ENCODE measurements at places on chromosomes 7 and 10.

- no peak for DNase-seq
Observed at GRCh38 chr7:90760892-90761291, 164.8 kb downstream of the CDK14 start.

DNA sequence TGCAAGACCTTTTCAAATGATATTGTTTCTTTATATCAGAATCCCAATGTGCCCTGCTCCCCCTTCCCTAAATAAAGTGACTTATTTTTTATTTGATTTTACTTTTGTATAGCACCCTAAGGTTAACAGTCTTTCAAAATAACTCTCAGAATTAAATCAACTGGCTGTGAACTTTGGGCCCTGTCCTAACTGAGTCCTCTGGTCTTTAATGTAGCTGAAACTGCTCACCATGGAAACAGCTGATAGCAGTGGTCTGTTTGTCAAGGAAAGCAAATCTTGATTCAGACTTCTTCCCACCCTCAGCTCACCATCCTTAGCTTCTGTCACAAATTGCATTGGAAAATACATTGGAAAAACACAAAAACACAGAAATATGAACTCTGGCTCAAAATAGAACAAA lies 105.2 kb upstream of the PRPS1L1 start:
- DNase-seq, result no peak

GRCh38 chr10:78053211-78053868 lies 19.7 kb downstream of the RPS24 start:
- DNase-seq, result no peak

- no peak for DNase-seq
Observed at GRCh38 chr10:103145046-103145445, 48.0 kb downstream of the NT5C2 start.

GRCh38 chr10:31261511-31262311 lies 57.3 kb upstream of the ZEB1 start:
- DNase-seq, result peak; percentile 28

DNA sequence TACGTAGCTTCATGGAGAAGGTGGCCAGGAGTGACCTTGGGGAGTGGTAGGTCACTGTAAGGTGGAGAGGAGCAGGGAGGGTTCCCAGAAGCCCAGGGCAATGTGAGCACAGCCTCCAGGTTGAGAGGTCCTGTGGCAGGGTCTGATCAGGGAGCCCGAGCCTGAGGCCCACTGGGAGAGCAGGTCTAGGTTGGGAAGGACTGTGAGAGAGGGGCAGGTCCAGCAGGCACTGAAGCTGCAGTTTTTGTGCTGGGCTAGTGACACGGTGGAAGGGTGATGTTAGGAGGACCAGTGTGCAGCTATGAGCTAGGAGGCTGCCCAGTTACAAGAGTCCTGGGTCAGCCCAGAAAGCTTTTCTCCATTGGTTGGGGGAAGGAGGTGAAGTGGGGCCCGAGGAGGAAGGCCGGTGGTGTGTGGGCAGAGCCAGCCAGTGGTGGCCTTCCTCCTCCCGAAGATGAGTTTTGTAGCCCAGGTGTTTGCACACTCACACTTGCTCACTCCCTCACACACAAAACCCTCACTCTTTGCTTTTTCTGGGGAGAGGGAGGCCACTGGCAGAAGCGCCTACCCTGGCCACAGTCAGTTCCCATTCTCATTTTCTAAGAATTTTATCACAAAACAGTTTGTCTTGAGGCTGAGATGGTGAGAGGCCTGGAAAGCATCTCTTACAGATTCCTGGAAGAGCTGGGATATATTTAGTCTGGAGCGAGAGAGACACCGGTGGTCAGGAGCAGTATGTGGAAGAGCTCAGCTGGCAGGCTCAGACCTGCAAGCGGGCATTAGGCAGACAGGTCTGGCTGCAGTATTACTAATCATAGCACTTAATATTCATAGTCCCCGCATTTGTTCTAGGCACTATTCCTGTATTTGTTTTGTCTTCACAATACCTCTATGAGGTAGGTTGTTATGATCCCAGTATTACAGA lies 57.1 kb downstream of the ZNF467 start:
- no peak for DNase-seq

DNA sequence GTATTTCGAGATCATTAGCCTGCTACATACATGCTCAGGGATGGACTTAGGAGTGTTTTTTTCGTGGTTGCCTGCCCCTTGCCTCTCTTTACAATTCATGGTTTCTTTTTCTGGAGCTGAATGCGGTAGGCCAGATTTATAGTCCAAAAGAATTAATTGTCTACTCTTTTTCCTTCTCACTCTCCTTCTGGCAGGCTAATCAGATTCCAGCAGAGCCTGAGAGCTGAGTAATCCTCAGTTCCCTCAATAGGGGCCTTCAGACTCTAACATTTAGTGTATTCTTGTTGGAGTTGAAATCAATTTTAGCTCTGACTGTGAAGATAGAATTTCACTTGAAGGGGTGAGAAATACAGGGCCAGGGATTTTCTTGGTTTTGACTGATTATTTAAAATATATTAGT lies 16.4 kb downstream of the SORCS3 start:
- no peak for DNase-seq

GRCh38 chr7:68125168-68125567 lies 1128.5 kb downstream of the TYW1 start:
- DNase-seq, result no peak

GRCh38 chr10:21260506-21261149 lies 264.9 kb downstream of the SKIDA1 start:
- no peak for DNase-seq

GRCh38 chr7:30671793-30672465 lies 10.3 kb downstream of the CRHR2 start:
- peak; percentile 54 for DNase-seq

- DNase-seq, result no peak
Observed at GRCh38 chr7:1863091-1863900, 193.2 kb downstream of the ELFN1 start.

GRCh38 chr7:5545222-5545914 lies 121.7 kb upstream of the TNRC18 start:
- DNase-seq, result no peak

DNA sequence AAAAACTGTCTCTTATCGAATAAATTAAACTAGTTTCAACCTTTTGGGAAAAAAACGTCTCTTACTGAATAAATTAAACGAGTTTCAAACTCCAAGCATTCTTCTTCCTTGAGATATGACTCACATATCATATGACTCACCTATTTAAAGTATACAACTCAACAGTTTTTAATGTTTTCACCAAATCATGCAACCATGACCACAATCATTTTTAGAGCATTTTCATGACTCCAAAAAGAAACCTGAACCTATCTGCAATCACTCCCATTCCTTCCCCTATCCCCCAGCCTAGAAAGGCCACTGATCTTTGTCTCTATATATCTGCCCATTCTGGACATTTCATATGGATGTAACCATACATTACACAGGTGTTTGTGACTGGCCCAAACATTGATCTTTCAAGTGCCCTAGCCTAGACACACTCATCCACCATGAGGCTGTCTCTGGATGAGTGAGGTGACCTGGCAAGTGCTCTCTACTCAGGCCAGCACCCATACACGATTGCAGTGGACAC lies 115.3 kb downstream of the PIP4K2A start:
- DNase-seq, result no peak

- no peak for DNase-seq
Observed at GRCh38 chr7:94298943-94299342, 95.8 kb upstream of the COL1A2 start.

DNA sequence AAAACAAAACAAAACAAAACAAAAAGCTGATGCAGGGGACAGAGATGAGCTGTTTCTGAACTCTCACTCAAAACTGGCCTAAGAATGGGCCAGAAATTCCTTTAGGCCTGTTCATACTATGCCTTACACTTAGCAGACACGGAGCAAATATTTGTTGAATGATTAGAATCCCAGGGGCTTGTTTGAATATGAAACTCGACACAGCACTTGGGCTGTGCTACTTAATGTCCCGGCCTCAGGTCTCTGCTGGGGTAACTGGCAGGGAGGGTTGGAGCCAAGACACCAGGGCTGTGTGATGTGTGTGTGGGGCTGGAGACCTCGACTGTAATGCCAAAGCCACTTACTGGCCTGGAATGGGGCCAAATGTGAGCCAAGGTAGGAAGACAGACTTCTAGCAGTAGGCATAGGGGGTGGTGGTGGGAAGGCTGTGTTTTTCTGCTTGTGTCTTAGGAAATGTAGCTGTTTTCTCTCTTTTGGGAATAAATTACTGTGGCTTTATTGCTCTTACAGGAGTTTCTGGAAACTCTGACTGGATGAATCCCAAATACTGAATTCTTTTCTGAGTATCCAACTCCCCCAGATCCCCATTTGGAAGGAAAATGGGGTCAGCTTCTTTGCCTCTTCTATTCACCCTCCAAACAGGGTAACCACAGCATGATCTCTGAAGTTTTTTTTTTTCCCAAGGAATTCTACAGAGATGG lies 66.7 kb downstream of the EMX2 start:
- no peak for DNase-seq

DNA sequence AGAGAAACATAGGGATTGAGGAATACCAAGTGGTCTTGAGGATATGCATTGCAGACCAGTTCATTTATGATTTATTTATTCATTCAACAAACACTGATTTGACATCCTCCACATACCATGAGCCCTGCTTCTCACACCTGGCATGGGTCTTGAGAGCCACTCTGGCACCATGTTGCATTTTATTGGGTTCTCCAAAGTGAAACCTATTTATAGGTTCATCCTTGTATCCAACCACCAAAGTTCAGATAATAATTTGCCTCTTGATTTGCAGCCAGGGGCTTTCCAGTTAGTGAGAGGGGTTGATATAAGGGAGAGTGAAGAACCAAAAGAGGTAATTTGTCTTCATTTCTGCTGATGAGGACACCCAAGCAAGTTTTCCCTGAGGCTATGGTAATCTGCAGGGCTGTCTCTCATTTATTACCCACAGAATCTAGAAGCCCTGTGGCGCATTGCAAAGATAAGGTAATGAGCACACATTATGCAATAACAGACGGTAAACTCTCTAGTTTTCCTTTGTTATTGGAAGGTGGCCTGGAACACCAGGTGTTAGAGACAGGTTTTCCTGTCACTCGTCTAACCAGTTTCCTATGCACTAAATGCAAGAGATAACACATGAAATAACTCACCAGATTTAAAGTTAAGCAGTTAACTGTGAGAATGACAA lies 28.8 kb upstream of the ICA1 start:
- DNase-seq, result no peak

- DNase-seq, result no peak
Observed at GRCh38 chr10:101331956-101332355, 22.0 kb upstream of the BTRC start.

GRCh38 chr10:101143345-101143630 lies 12.2 kb downstream of the TLX1 start:
- peak; percentile 19 for DNase-seq

- no peak for DNase-seq
Observed at GRCh38 chr10:49650724-49651034, 28.8 kb upstream of the C10orf53 start.

DNA sequence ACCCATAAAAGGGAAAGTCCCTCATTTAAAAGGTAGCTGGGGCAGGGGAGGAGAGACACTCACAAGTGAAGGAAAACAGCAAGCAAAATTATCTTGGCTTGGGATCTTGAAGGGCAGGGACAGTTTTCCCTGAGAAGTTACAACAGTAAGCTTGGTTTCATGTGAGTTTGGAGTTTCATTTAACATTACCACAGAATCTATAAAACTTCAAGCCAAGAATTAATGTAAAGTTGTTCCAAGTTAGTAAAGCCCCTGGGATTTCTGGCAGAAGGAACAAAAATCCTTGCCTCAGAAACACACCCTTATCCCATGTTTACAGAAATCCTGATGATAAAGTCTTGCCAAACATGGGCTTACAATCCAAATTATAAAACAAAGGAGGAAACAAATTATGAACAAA lies 19.2 kb downstream of the CRPPA start:
- DNase-seq, result no peak

GRCh38 chr10:32938554-32939061 lies 19.4 kb downstream of the ITGB1 start:
- DNase-seq, result no peak

DNA sequence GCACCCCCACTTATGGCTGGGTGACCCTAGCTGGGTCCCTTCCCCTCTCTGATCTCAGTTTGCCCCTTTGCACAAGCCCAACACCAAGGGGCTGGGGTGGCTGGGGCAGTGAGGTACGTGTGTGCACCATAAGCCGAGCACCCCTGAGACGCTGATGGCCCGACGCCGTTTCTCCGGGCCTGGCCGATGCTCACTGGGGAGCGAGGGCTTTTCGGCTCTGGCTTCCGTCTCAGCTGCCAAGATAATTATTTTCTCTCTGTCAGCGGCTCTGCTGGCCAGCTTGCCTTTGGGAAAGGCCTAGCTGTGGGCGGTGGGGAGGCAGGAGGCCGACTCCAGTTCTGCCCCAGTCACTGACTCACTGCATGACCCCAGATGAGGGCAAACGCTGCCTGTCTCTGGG lies 91.0 kb downstream of the ZMIZ1 start:
- no peak for DNase-seq

- DNase-seq, result peak; percentile 41
Observed at GRCh38 chr10:68208424-68209042, 23.4 kb downstream of the ATOH7 start.

DNA sequence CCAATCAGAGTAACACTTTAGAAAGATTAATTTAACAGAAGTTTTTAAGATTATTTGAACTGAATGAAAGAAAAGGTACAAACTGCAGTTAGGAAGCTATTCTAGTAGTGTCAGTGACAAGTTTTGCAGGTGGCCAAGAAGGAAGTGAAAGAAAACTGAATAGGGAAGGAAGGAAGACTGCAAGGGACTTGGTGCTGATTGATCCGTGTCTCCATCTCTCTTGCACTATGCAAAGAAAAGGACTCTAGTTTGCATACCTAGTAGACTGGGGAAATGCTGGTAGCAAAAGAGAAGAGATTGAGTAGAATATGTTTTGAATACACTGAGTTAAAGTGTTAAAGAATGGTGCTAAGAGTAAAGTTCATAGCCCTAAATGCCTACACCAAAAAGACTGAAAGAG lies 33.0 kb downstream of the OR6V1 start:
- DNase-seq, result peak; percentile 79

DNA sequence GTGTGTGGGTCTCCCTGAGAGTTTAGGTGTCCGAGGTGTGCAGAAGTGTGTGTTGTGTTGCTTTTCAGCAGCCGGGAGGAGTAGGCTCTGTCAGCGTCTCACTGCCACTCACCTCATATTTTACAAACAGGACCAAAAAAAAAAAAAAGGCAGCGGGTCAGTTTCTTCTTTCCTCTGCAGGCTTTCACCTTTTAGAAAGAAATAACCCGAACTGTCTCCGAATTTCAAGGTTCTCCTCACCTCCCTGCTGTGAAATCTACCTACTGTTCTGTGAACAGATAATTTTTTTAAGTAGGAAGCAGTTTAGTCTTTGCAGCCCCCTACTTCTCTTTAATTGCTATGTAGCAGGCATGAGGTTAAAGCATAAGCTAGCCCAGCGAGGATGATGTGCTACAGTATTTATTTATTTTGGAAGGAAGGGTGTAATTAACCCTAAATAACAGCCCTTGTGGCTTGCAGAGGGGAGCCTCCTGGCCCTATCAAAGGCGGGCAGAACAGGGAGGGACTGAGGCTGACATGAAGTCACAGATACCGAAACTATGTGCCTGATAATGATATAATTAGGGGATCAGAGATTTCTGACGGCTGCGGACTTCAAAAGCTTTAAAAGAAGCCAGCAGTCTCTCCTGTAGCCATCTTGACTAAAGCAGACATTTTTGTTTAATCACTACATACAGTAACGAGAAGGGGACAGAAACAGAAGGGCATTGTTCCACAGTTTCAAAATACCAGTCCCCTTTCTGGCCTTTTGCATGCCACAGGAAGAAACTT lies 1.6 kb downstream of the BAMBI start:
- DNase-seq, result no peak

- DNase-seq, result no peak
Observed at GRCh38 chr10:103707956-103708626, 147.3 kb downstream of the SH3PXD2A start.

GRCh38 chr10:122348512-122348911 lies 26.0 kb upstream of the PLEKHA1 start:
- DNase-seq, result no peak
